ENCODE measurements at places on chromosomes 3 and 15.

GRCh38 chr15:89340573-89340972 is 5.9 kb upstream of the POLG start:
- DNase-seq: no peak

DNA sequence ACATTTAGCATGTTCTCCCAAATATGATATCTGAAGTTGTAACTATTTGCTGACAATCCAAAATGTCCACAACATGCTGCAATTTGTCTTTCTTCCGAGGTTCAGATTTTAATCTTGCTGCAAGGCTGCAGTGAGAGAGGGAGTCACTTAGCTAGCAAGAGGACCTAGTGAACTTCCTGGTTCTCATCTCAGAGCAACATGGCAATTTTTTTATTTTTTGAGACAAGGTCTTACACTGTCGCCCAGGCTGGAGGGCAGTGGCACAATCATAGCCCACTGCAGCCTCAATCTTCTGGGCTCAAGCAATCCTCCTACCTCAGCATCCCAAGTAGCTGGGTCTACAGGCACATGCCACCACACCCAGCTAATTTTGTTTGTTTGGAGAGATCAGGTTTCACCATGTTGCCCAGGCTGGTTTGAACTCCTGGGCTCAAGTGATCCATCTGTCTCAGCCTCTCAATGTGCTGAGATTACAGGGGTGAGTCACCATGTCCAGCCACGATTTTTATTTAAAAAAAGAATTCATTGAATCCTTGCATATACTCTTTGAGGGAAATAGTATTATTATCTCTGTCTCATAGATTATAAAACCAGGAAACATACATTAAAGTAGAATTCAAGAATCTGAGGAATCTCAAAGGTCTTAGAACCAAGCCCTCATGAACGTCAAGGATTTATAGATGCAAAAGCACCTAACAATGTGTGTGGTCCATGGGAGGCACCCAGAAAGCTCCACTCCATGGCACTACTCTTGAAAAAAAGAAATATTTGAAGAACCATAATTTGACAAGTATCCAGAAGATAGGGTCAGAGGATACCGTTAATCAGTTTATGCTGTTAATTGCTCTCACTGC is 9.1 kb downstream of the HDC start:
- DNase-seq: no peak

DNA sequence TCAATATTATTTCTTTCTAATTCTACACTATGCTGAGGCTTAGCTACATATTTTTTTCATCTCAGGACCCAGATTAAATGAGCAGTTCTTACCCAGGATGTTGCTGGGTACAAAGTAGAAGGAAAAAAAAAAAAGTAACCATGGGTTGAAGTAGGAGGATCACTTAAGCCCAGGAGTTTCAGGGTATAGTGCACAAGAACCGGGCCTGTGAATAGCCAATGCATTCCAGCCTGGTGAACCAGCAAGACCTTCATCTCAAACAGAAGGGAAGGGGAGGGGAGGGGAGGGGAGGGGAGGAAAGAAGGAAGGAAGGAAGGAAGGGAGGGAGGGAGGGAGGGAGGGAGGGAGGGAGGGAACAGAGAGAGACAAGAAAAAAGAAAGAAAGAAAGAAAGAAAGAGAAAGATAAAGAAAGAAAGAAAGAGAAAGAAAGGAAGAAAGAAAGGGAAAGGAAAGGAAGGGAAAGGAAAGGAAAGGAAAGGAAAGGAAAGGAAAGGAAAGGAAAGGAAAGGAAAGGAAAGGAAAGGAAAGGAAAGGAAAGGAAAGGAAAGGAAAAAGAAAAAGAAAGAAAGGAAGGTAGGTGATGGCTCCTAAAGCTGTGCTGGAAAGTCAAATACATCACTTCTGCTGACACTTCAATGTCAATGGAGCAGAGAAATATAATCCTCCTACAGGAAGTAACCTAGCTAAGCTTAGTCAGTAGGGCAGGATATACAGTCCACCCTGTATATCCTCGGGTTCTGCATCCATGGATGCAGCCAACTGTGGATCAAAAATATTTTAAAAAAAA is 206.8 kb upstream of the TGFBR2 start:
- DNase-seq: no peak

DNA sequence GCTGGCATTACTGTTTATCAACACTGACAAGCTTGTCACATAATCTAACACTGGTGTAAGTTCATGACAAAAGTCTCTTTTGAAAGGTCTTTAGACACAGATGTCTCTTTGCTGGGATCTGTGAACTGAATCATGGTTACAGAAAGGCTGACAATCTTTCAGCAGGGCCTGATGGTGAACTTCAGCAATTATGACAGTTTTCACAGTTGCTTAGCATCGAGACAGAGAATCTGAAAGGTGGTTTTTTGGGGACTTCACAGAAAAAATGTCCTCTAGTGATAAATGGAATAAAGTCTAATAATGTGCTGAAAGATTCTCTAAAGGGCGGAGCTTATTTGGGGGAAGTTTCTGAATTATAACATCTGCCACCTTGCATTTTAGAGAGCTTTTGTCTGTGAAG is 32.3 kb downstream of the CLDN1 start:
- no peak for DNase-seq

DNA sequence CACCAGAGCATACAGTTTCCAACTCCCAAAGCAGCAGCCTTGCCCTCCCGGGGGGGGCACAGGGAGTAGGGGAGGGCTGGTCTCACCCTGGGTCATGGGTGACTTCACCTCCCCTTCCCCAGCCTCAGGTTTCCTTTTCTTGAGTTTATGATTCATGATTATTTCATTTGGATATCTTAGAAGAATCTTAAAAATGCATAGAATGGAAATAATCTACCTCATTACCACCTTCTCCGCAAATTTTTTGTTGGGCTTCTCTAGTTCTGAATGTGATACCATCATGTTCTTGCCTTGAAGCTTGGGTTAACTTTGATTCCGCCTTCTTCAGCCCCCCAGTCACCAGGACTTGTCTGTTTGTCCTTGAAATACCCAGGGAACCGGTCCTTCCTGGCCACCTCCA is 148.8 kb upstream of the ROPN1 start:
- no peak for DNase-seq

- DNase-seq: no peak
Measured at GRCh38 chr3:57085211-57085610, 24.7 kb downstream of the SPATA12 start.

DNA sequence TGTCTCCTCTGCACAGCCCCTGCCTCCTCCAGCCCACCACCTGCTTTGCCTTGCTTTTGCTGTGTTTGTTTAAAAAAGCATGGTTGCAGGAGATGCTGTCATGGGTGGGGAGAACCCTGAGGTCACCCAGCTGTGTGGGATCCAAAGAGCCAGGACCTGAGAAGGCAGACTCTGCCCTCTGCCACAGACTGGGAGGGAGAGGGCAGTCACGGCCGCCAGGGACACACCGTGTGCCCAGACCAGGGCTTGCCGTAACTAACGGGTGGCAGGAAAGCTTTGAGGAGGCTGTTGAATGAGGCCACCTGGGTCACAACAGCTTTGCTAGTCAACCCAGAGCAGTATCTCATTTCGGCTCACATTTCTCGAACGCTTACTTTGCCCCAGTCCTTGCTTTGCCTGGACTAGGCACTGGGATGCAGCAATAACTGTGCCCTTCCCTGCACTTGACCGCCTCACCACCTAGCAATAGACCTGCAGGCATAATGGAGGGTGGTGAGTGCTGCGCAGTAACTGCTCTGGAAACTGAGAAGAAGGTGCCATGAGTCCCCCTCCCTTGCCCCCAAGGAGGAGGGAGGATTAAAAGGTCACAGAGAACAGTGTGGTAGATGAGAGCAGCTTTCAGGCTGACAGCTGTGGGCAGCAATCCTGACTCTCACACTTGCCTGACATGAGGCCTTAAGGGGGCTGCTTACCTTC is 55.0 kb upstream of the CTDSPL start:
- DNase-seq: no peak

DNA sequence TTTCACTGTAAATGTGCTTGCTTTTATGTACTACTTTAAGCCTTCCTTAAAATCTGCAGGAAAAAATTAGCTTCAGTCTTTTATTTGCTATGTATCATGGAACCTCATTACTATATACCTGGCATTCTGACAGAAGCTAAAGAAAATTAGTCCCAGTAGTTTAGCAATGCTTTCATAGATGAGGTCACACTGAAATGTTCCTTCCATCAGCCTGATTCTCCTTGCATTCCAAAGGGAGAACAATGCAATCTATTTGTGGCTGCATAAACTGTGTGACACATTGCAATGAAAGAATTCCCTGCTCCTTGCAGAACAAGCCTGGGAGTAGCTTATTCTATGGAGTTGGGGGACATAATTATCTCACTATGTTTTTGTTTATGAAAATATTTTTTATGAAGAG is 691.5 kb upstream of the ARPP21 start:
- DNase-seq: no peak

- no peak for DNase-seq
Measured at GRCh38 chr15:79943820-79944219, 27.2 kb downstream of the BCL2A1 start.

- no peak for DNase-seq
Measured at GRCh38 chr15:58303236-58303635, 128.6 kb upstream of the LIPC start.

- no peak for DNase-seq
Measured at GRCh38 chr15:75350601-75351361, 3.9 kb downstream of the NEIL1 start.

DNA sequence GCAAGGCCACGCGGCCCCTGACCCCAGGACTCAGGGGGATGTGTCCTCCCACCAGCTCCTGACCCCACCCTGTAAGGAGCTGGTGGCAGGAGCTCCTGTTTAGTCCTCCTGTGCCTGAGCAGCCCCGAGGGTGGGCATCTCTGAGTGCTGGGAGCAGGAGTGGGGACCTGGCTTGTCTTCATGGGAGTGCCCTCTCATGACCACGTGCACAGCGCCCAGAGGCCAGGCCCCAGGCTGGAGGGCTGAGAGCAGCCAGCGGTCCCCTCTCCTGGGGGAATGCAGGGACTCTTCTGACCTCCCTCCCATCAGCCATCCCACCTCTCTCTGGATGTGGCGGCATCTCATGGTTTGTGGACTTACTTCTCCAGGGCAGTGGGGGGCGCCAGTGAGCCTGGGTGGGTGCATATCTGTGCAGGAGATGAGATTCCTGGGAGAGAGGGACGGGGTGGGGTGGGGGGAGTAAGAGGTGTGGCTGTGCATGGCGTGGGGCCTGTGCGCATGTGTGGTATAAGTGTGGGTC is 205.6 kb downstream of the TBC1D2B start:
- DNase-seq: no peak

DNA sequence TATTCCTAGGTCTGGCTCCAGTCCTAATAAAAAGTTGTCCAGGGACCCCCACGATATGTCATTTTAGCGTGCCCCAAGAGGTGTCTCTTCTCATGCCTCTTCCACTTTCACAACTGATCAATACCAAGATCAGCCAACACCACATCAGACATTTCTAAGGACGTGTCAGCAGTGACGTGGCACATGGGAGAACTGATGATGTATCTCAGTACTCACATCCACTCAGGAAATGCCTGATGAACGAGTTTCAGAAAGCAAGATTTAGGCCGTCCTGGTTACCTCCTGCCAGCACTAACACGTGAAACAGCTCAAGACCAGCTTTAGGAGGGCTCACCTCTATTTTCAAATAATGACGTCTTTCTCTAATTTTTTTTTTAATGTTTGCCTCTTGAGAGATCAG is 19.6 kb downstream of the VGLL4 start:
- DNase-seq: no peak

DNA sequence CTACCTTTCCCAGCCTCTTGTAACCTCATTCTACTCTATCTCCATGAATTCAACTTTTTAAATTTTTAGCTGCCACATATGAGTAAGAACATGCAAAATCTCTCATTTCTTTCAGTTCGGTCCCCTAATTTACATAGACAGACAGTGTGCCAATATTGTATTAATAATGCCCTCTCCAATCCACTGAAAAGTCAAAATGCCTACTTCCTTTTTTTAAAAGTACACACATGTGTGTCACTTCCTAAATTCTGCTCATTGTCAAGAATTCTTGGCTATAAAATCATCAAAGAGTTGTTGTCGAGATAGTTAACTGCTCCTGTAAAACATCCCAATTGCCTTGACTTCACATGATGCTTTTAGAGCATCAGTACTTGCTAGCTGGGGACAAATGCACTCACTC is 84.2 kb upstream of the IL12A start:
- no peak for DNase-seq

- no peak for DNase-seq
Measured at GRCh38 chr15:87123676-87124382, 1044.2 kb downstream of the AGBL1 start.

- DNase-seq: no peak
Measured at GRCh38 chr3:115550285-115550761, 73.0 kb upstream of the GAP43 start.

- DNase-seq: no peak
Measured at GRCh38 chr3:169754711-169755110, 10.1 kb downstream of the TERC start.

DNA sequence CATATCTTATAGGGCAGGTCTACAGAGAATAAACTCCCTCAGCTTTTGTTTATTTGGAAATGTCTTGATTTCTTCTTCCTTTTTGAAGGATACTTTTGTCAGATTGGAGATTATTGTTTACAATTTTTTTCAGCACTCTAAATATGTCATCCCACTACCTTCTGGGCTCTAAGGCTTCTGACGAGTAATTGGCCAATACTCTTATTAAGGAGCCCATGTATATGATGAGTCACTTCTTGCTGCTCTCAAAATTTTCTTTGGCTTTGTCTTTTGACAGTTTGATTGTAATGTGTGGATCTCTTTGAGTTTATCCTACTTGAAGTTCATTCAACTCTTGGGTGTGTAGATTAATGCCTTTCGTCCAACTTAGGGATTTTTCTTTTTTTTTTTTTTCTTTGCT is 28.9 kb upstream of the CD200R1L start:
- DNase-seq: no peak

DNA sequence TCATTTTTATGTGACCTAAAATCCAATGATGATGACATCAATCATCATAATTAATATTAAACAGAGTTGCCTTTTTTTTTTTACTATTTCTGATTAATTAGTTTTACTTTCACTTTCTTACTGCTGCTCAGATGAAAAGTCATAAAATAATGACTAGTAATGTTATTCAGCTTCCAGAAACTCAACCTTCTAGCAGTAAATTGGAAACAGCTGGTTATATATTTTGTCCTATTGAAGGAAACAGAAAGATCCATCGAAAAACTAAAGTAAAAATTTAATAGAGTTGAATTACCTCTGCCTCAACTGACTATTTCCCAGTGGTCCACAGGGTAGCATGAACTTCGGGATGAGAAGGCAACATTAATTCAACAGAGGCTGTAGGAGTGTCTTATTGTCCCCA is 107.1 kb upstream of the PTX3 start:
- no peak for DNase-seq

GRCh38 chr3:53764026-53764775 is 82.0 kb downstream of the CHDH start:
- DNase-seq: no peak

GRCh38 chr15:31302778-31303725 is 23.6 kb upstream of the KLF13 start:
- no peak for DNase-seq

Measured in LNCaP clone FGC (cell line).